Naive thymus-derived CD8-positive, alpha-beta T cell (primary cell): ENCODE measurements at places on chromosomes 7 and 10.

GRCh38 chr7:25087855-25088254 lies 37.2 kb downstream of the CYCS start:
- DNase-seq, result no peak

DNA sequence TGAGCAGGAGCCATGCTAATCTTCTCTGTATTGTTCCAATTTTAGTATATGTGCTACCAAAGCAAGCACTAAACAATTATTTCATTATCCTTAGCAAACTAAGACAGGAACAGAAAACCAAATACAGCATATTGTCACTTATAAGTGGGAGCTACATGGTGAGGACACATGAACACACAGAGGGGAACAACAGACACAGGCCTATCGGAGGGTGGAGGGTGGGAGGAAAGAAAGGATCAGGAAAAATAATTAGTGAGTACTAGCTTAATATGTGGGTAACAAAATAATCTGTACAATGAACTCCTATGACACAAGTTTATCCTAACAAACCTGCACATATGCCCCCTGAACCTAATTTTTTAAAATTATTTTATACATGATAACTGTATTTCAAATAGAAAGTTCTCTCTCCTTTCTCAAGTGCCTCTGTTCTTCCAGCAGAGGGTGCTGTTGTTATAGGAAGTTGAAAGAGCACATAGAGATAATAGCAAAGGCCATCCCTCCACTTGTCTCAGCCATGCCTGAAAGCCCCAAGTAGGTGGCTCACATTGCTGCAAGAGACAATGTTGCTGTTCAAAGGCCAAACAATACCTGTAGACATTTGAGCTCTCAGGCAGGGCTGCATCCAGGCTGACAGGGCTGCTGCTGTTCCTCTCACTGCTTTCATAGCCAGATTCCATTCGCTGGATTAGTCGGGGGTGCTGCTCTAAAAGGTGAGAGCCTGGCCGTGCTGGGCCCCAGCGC lies 33.4 kb upstream of the PPP3CB start:
- peak; percentile 76 for DNase-seq

DNA sequence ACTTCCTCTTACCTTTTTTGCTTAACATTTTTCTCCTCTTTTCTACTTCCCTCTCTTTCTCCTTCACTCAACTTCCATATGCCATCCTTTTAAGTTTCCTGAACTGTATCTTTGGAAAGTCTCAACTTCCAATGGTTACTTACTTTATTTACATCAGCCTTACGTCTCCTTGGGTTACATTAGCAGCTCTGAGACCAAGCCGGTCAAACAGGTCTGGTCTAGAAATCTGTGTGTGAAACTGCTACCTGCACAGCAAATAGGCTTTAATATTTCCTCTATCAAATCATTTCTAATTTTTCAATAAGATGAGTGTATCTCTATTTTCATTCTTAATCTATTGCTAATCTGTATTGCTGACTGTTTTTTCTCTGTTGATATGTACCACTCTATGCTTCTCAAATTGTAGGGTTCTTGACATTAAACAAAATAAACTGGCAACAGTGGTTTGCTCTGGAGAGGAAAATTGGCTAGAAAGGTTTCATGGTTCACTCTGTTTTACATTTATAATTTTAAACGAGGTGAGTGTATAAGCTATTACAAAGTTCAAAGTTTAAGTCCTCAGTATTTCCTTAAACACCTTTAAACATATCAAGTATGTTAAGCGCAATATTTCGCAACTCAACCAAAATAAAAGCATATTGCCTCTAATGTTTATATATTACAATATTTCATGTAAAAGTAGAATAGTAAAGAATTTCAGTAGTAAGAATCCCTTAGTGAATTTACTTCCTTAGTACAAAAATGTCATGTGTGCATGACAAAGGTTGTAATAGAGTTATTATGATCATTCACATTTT lies 3.6 kb upstream of the SEMA3C start:
- DNase-seq, result no peak

GRCh38 chr7:49775949-49776443 lies 2.6 kb downstream of the VWC2 start:
- no peak for DNase-seq

DNA sequence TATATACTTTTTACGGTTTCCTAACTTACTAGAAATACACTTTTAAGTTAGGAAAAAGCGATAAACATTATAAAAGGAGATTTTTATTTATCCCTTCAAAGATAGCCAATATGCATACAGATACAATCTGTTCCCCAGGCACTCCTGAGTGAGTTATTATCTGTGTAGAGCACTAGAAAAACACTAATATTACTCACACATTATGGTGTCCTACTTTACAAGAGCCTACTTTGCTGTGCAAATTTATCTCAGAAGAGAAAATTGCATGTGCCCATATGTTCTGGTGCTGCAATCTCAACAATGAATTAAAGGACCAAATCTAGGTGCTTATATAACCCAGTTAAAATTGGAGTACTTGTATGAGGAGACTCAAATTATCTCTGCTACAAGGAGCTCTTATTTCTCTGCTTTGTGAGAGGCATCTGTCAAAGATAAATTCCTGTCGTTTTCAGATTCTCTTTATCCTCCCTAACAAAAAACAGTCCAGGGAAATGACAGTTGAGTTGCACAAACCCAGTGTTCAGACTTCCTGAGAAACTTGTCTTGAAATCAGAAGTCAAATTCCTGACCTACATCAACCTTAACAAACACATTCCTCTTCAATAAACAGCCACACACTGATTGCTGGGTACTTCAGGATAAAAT lies 28.9 kb downstream of the CPA1 start:
- no peak for DNase-seq

GRCh38 chr7:116340201-116340847 lies 130.0 kb downstream of the TES start:
- no peak for DNase-seq

DNA sequence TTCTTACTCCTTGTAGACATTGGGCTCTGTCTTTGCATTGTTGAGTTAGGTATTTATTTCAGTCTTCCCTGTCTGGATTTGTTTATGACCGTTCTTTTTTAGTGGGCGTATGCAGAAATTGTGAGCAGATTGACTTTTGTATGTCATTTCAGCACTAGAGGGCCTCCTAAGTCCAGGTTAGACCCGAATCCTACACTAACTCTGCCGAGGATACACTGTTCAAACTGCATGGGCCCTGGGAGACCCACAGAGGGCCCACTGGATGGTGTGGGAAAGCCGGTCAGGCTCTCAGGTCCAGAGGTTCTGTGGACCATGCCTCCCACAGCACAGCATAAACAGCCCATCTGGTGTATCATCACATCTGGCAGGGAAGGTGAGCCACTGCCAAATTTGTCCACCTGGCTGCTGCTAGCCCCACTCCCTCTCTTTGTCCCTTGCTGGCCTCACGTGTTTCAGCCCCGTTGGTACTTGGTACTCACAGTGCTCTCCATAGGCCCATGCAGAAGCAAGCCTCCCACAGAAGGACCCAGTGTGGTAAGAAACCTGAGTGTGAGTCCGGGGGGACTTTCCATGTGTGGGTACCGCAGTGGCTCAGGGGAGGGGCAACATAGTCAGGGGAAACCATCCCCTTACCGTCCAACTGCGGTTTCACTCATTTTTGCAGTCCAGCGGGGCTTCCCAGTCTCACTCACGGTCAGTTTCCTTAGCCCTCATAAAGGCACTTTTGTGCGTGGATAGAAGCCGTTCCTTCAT lies 112.8 kb downstream of the APBB1IP start:
- no peak for DNase-seq

- no peak for DNase-seq
These were observed 38.1 kb downstream of the RASGEF1A start for GRCh38 chr10:43228783-43229207.

DNA sequence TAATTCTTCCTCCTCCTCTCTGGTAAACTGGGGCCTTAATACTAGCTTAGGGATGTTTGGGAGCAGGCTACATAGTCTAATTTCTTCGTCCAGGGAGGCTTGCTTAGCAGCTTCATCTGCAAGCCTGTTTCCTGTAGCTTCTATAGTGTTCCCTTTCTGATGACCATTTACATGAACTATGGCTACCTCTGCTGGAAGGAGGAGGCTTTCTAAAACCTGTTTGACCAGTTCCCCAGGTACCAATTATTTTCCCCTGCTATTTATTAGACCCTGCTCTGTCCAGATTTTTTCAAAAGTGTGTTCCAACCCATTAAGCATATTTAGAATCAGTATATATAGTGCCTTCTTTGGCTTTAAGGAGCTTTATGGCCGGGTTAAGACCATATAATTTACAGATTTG lies 38.8 kb upstream of the DNAH11 start:
- DNase-seq, result no peak

DNA sequence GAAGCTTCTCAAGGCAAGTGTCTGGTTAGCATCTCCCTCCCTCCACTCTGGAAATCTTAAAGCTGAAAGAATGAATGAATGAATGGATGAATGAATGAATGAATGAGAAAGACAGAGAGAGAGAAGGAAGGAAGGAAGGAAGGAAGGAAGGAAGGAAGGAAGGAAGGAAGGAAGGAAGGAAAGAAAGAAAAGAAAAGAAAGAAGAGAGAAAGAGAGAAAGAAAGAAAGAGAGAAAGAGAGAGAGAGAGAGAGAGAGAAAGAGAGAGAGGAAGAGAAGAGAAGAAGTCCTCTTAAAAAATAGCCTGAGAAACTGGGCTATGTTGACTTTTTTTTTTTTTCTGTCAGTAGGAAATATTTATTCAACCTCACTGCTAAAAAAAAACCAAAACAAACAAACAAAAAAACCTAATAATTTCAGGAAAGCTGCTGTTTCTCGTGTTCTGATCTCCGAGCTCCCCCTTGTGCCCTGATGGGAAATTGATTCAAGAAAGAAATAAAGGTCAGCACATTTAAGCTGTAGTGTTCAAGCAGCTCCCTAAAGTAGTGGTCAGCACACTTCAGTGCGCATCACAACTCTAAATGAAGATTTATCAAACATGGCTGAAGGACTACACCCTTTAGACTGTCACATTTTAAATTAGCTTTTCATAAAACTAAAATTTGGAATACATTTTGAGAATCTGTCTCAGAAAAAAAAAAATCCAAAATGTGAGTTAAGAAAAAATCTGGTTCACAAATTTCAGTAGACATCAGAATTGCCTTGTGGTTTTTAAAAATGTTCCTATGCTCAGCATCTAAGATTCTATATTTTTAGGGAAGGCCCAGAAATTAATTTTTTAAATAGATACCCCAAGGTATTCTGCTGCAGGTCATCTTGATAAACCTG lies 154.3 kb downstream of the ELAPOR2 start:
- no peak for DNase-seq

DNA sequence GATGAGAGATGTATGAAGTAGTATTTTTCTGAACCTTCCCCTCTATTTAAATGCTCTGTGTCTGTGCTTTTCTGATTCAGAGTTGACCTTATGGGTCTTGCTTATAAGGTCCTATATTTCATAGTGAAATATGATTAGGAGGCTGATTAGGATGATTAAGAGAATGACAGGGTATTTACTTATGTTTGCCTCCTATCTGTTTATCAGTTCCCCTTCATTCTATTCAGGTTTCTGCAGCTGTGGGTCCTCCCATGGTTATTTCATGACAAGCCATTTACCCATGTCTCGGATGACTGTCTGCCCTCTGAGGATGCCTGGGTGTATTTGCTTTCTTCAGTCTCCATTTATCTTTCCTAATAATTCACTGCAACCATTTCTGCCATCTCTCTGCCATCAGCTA lies 16.9 kb downstream of the RPA3 start:
- no peak for DNase-seq

DNA sequence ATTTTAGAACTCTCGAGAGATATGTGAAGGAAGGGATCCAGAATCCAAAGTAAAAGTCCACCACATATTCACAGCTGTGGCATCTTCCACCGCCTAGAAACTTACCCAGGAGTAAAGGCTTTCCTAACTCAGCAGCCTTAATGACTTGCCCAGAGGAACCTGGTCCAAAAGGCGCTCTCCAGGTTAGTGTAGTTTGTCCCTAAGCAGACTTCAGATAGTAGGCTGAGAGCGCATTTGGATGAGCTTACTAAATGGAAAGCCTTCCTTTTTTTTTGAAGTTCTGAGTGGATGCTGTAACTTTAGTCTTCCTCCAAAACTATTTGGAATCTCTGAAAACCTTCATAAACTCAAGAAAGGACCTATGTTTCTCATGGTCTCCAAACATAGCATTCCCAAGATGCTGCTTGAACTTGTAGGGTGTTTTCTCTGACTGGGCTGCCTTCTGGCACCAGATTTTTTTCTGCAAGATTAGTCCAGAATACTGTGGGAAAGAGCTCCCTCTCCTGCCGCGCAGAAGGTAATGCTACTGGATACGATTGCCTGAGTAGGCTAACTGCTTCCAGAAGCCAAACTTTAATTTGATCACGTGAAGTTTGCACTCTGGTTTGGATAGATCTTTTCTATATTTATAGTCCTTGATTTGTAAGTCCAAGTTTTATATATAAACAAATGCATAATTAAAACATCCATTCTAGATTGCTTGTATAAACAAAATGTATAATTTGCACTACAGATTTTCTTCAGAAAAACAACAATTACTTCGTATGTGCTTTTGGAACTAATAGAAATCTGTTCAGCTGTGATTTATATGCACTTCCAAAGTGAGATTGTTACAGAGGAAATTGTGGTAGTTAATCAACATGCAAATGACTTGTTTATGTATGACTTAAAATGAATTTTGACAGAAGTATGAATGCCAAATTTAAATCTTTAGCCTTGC lies 19.6 kb upstream of the GPR37 start:
- DNase-seq, result no peak

- no peak for DNase-seq
These were observed 324.3 kb downstream of the DNAJB6 start for GRCh38 chr7:157660971-157661610.

- DNase-seq, result no peak
These were observed 19.4 kb downstream of the ZMIZ2 start for GRCh38 chr7:44767912-44768627.

GRCh38 chr10:13784067-13784466 lies 197.3 kb downstream of the PRPF18 start:
- DNase-seq, result no peak

DNA sequence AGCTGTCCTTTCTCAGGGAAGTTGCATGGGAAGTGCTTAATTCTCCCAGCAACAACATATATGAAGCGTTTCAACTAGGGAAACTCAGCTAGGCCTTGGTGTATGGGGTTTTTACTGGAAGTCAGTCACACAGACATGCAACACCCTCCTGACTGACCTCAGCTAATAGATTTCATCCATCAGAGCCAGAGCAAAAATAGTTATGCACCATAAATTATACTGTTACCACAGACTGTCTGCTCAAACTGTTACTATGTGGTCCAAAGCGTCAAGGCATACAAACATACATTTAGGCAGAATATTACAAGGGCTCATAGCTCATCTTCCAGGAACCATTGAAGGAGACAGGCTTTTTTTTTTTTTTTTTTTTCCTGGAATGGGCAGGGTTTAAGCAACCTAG lies 417.9 kb downstream of the ANKRD7 start:
- no peak for DNase-seq
